ENCODE measurements at places on chromosomes 3 and 15.

GRCh38 chr3:172607305-172608121 lies 84.3 kb upstream of the TNFSF10 start:
- no peak for DNase-seq

GRCh38 chr3:124786511-124787241 lies 56.4 kb downstream of the UMPS start:
- DNase-seq: no peak

DNA sequence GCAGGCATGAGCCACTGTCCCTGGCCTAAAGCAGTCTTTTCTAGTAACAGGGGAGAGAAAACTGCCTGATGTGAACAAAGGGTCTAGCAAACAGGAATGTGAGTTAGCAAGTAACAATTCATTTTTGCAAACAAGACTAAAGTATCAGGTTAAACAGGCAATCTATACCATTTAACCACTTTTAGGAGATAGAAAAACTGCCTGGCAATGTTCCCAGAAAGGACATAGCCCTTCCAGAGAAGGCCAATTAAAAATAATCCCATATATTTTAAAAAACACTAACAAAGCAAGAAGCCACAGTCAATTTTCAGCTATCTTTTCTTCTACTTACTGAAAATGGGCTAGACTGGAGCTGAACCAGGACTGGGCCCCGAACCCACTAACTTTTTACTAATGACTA lies 6.3 kb downstream of the RBSN start:
- no peak for DNase-seq

GRCh38 chr3:64303401-64303800 lies 78.1 kb upstream of the PRICKLE2 start:
- DNase-seq: no peak

DNA sequence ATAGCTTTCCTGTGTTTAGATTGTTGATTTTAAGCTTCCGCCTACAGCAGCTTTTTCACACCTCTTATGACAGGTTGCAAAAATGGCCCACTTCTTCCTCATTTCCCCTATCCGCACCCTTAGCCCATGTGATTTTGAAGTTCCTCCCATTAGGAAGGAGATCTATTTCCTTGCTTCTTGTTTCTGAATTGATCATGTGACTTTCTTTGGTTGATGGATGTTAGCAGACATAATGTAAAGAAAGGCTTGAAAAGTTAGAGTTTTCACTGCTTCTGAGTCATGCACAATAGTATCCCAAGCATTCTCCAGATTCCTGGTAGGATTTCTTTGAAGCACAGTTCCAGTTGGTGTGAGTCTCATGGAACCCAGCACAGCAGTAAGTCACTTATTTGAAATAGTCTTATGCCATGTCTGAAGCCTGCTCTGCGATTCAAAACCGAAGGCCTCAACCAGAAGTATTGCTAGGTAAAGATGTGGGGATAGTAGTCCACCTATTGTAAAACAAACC lies 76.6 kb downstream of the EDEM1 start:
- DNase-seq: no peak

GRCh38 chr15:63605816-63606215 lies 8.6 kb downstream of the FBXL22 start:
- DNase-seq: no peak

- no peak for DNase-seq
Observed at GRCh38 chr15:90813796-90814190, 54.6 kb upstream of the FURIN start.

DNA sequence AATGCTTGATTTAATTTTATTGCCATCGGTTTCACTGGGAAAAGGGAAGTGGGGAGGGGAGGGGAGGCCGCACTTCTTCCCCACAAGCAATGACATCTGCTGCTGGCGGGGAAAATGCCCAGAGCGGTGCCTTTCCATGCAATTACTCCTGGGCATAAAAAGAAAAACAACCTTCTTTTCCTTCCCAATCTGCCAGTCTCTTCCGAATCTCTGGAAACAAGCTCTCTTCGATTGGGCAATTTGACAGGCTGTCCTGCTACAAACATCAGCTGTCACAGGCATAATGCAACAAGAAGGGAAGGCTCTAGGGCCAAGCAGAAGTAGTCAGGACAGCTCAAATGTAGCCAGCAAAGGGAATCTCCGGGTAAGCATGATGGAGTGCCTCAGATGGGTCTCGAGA lies 93.4 kb upstream of the STRIT1 start:
- no peak for DNase-seq

DNA sequence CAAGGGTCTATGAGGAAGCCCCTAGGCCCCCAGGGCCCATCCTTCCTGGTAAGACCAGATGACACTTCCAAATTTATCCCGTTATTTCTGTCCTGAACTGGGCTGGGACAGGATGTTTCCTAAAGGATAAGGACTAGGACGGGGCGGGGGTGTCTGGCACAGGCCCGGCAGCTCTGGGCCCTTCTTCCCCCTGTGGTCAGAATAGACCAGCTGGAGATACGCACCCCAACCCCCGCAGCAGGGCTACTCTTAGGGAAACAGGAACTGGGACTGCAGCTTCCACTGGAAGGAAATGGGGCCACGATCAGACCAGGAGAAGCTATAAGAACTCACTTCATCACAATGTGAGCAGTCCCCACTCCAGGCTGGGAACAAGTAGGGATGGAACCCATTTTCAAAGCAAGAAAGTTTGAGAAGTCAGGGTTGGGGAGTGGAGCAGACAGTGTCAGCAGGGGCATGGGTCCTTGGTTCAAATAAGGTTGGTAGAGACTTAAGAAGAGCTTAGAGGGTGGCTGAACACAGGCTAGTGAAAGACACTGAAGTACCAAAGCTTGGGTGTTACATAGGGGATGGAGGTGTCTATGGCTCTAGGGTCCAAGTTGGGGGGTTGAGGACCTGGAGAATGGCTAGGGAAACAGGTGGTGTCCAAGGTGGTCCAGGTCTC lies 1.1 kb downstream of the NCKIPSD start:
- no peak for DNase-seq

- no peak for DNase-seq
Observed at GRCh38 chr3:4994144-4994730, 15.0 kb downstream of the BHLHE40 start.

DNA sequence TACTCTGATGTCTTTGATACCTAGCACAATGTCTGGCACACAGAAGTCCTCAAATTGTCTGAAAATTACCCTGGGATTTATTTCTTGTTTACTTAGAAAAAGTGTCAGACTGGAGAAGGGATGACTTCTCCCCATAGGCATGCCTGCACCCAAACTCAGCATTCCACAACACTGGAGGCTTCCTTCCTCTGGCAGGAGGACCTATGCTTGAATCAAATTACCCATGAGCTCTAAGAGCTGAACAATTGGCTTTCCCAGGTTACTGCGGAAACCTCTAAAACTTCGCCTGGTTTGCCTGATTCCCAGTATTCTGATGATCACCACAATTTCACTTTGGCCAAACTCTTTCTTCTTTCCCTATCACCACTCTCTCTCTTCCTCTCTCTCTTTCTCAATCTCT lies 217.4 kb downstream of the DIPK2A start:
- no peak for DNase-seq

GRCh38 chr3:189659571-189659970 lies 28.4 kb downstream of the TP63 start:
- no peak for DNase-seq

DNA sequence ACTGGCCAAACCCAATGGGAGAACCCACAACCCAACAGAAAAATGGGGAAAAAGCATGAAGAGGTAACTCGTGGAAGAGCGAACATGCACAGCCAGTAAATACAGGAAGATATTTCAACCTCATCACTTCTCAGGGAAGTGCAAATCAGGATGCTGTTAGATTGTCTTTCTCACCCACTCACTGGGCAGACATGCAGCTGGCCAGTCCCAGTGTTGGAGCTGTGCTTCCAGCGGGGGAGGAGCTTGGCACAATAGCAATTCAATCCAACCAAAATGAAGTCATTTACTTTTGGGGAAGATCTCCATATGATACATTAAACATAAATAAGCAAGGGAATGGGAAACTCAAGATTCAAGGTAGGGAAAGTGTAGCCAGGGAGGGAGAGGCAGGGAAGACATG lies 12.1 kb downstream of the WNT7A start:
- no peak for DNase-seq

DNA sequence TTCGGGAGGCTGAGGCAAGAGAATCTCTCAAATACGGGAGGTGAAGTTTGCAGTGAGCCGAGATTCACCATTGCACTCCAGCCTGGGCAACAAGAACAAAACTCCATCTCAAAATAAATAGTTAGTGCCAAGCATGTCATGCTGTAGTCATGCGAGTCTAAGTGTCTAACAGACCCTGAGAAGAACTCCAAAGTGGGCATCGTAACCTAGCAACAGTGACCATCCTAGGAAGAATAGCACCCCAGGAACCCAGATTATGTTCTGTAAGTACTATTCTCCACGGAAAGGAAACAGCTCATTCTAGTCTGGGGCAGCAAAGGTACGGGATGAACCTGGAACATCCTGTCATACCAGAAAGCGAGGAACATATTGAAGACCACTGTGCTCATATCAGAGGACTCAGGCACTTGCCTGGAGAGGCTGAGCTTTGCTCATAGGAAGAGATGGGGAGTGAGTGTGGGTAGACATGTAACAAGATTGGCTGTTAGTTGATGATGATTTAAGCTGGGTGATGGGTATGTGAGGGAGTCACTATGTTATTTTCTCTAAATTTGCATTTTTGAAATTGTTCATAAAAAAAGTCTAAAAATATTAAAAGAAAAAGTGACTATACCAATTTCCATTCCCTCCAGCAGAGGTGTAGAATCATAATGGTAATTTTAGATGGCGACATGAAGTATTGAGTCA lies 31.7 kb downstream of the BCL2L10 start:
- no peak for DNase-seq

DNA sequence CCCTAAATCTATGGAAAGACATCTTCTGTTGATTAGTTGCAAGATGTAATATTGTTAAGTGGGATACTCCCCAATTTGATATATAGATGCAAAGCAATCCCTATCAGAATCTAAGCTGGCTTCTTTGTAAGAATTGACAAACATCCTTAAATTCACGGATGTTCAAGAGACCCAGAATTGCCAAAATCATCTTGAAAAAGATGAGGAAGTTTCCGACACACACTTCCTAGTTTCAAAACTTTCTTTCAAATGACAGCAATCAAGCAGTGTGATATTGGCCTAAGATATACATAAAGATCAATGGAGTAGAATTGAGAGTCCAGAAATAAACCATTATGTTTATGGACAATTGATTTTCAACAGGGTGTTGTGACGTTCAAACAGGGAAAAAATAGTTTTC lies 383.6 kb downstream of the LPP start:
- no peak for DNase-seq

DNA sequence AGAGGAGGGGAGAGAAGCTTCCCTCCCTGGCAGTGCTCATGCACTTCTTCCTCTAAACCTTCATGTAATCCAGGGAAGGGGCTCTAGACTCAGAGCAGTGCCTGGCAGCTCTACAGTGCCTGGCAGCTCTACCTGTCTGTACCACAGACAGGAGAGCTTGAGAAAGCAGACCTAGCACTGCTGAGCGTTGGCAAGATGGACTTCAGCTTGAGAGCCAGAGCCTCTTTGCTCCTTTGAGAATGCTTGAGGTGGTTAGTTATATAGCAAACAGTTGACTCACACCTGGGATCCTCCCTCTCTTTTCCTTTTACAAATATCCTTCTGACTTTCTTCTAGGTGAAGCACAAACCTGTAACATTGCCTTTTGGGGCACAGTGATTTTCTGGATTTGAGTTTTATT lies 20.9 kb downstream of the FBXO22 start:
- no peak for DNase-seq

- DNase-seq: no peak
Observed at GRCh38 chr3:47791193-47791855, 9.6 kb upstream of the SMARCC1 start.

DNA sequence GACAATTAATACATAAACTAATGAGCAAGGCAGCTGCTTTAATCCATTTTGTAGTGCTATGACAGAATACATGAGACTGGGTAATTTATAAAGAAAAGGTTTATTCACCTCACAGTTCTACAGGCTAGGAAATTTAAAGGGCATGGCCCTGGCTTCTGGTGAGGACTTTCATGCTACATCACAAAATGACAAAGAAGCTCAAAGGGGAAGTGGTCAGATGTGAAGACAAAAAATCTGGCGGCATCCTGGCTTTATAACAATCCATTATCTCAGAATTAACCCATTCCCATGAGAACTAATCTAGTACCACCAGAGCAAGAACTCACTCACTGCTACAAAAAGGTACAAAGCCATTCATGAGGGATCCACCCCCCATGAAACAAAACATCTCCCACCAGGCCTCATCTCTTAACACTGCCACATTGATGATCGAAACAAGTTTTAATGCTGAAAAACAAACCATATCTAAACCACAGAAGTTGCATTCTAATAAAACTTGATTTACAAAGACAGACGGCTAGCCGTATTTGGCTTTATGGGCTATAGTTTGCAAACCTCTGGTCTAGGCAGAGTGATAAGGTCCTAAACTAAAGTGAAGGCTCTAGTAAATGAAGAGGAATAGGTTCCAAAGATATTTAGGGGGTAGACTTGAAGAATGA lies 44.2 kb downstream of the GSK3B start:
- no peak for DNase-seq

DNA sequence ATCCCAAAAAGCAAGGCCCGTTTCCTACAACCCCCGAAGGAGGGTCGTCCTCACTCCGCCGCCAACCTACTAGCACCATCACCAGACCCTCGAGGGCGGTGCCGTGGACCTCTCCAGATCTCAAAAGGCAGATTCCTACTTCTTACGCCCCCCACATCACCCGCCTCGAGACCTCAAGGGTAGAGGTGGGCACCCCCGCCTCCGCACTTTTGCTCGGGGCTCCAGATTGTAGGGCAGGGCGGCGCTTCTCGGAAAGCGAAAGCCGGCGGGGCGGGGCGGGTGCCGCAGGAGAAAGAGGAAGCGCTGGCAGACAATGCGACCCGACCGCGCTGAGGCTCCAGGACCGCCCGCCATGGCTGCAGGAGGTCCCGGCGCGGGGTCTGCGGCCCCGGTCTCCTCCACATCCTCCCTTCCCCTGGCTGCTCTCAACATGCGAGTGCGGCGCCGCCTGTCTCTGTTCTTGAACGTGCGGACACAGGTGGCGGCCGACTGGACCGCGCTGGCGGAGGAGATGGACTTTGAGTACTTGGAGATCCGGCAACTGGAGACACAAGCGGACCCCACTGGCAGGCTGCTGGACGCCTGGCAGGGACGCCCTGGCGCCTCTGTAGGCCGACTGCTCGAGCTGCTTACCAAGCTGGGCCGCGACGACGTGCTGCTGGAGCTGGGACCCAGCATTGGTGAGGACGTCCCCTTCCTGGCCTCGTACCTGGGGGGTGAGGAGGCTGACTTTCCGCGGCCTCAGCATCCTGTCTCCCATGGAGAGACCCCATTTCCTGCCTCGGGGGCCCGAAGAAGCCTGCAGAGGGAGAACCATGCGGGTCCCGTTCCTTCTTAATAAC lies at the start of gene MYD88:
Gene MYD88, plus strand, starts transcription at position 313 of the 842 bp plus-strand sequence. Its CDS starts 40 bp downstream, at position 353.
- DNase-seq: peak; percentile 58

GRCh38 chr15:66670762-66671580 lies 31.1 kb upstream of the SMAD6 start:
- DNase-seq: peak; percentile 31

DNA sequence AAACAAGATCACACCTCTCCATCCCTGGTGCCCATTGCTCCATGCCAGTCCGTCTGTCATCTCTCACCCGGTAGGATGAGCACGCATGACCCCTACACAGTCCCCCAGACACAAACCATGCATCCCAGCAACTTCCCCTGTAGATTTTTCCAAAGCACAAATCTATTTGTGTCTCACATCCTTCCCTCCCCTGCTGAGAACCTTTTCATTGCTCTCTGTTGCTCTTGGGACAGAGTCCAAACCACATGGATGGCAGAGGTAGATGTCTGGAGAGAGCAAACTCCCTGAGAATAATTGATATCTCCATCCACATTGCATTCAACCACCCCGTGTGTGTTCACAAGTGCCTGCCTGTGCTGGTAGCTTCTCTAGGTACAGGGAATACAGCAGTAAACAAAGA lies 29.9 kb upstream of the LRTM1 start:
- no peak for DNase-seq

GRCh38 chr3:25830373-25831280 lies 40.7 kb downstream of the OXSM start:
- no peak for DNase-seq

Measured in NCI-H510A (cell line).